Cerebellar nuclear complex (tissue), 1 donor: ENCODE measurements at places on chromosomes 5 and 9.

- DNase-seq, result no peak
Measured at GRCh38 chr5:36878392-36879082, 2.0 kb downstream of the NIPBL start.

- DNase-seq, result no peak
Measured at GRCh38 chr5:43680286-43680685, 77.3 kb downstream of the NNT start.

DNA sequence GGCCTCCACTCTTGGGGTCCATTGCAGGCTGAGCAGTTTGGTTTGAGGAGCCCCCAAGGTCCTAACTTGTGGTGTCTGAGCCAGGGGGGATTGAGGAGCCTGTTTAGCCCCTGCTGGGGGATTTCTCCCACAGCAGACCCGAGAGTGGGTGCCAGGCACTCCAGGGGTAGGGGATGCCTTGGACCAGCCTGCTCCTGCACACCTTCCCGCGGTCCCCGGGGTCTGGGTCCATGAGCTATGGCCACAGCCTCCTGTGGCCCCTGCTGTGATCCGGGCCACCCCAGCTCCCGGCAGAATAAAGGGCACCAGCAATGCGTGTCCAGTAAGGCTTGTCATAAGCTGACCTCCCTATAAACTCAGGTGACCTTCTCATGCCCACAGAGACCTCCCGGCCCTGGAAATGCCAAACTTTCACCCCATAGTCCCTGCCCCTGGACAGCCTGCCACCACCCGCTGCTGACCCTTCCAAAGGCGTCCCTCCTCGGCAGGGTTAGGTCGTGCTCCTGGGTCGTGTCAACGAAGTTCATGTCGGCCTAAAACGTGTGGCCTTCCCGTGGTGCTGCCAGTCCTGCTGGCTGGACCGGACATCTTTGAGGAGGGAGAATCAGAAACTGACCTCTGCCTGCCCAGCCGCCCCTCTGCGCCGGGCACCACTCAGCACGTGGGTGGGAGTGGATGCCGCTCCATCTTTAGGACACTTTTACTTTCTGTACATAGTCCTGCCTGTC is 137.6 kb downstream of the MRPL36 start:
- no peak for DNase-seq

DNA sequence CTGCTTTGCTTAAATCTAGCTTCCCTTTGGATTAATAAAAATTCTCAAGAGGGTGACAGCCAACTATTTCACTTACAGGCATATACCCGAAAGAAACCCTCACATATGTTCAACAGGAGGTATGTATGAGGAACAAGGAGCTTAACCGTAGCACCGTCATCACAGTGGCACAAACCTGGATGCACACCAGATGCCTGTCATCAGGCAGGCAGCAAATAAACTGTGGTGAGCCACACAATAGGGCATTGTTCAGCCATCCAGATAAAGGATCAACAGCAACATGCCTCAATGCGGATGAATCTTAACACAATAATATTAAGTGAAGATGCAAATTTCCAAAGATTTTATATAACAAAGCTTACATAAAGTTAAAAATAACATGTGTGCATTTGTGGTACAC is 5.5 kb upstream of the TNFSF15 start:
- no peak for DNase-seq

- no peak for DNase-seq
Measured at GRCh38 chr5:91339063-91339705, 43.9 kb downstream of the ARRDC3 start.

- no peak for DNase-seq
Measured at GRCh38 chr5:152717393-152717792, 312.3 kb upstream of the NMUR2 start.

GRCh38 chr5:112885001-112885400 is 23.9 kb downstream of the SRP19 start:
- DNase-seq, result peak; percentile 71

GRCh38 chr5:2748179-2748860 is 3.2 kb downstream of the IRX2 start:
- no peak for DNase-seq

GRCh38 chr9:9719373-9720112 is 893.3 kb downstream of the PTPRD start:
- no peak for DNase-seq

GRCh38 chr9:27053369-27054022 is 48.0 kb upstream of the LRRC19 start:
- DNase-seq, result no peak

DNA sequence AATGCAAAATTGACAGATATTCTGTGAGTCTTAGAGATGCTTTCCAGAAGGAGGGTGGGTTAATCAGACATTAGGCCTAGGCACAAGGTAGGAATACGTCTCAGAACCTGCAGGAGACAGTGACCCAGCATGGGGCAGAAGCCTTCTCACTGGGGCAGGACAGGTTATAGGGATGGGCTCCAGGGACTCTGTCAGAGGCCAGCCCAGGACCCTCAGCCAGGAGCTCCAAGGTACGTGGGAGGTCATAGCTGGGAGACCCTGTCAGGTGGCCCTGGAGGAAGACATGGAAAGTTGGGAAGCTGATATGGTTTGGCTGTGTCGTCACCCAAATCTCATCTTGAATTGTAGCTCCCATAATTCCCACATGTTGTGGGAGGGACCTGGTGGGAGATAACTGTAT is 450.4 kb downstream of the GADD45G start:
- no peak for DNase-seq

- no peak for DNase-seq
Measured at GRCh38 chr5:148060309-148060708, 3.5 kb upstream of the SPINK5 start.

DNA sequence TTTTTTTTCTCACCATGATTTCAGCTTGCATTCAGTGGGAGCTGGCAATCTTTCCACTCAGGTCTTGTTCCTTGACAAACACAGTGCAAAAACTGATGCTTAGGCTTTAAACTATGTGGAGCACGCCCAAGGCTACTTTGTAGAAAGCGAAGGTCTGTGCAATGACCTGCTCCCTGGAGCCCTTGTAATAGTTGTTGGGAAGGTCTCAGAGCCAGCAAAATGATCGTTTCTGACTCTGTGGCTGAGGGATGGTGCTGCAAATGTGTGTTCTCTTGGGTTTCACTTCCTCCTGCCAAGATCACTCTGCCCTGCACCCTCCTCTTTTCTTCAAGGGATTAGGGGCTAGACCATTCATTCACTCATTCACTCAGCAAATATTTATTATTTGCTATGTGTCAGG is 249.7 kb upstream of the MAP3K1 start:
- no peak for DNase-seq

- no peak for DNase-seq
Measured at GRCh38 chr5:111398013-111398412, 114.3 kb downstream of the STARD4 start.

GRCh38 chr5:133962801-133963476 is 5.5 kb downstream of the C5orf15 start:
- DNase-seq, result no peak

DNA sequence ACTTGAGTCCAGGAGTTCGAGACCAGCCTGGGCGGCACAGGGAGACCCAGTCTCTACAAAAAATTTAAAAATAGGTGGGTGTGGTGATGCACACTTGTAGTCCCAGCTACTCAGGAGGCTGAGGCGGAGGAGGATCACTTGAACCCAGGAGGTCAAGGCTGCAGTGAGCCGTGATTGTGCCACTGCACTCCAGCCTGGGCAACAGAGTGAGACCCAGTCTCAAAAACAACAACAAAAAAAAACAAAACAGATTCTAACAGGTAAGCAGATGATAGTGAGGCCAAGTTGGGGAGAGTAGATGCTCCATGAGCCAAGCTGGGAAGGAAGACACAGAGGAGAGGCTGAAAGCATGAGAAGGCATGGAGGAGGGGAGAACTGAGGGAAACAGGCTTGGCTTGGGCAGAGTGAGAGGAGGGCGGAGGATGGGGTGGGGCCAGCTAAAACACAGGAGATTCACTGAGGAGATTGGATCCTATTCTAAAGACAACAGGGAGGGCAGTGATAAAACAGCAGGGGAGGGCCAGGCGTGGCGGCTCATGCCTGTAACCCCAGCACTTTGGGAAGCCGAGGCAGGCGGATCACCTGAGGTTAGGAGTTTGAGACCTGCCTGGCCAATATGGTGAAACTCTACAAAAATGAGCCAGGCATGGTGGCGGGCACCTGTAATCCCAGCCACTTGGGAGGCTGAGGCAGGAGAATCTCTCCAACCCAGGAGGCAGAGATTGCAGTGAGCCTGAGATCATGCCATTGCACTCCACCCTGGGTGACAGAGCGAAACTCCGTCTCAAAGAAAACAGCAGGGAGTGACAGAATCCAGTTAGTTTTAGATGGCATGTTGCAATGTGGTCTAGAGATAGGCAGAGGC is 8.4 kb downstream of the RPS14 start:
- no peak for DNase-seq

DNA sequence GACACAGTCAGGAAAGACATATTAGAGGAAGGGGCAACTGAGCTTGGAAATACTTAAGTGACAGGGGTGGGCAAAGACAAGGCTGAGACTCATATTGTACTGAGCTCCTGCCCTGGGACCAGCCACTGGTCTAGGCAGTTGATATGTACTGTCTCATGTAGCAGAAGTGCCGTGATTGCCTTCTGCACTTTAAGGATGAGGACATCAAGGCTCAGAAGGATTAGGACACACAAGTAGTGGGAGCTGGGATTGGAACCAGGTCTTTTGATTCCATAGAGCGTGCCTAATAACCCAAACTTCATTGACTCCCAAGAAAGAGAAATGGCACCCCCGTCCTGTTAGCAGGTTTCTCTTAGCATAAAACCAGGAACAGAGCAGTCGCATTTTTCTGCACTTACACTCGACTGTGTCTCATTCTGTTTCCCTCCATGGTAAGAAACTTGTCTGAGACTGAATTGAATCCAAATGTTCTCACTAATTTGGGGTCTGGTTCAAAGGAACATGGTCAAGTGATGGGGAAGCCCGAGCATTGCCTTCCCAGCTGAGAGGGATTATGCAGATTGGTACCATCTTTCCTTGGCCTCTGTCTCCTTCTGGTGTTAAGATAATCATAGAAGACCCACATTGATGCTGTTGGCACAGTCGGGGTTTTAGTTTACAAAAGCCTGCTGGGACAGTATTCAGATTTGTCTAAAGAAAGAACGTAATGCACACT is 70.4 kb downstream of the ANGPTL2 start:
- no peak for DNase-seq

GRCh38 chr9:89791754-89792153 is 186.9 kb downstream of the GADD45G start:
- DNase-seq, result no peak

- no peak for DNase-seq
Measured at GRCh38 chr5:98204798-98205197, 568.7 kb upstream of the RGMB start.
